ENCODE measurements at places on chromosomes 3 and 15. TPM values are rescaled to one million over a fixed set of nuclear protein-coding genes. Genes with fewer than 3 reads are reported as not detected.
A peak's percentile ranks its signal among the peaks of the same experiment; 100 is the strongest.

DNA sequence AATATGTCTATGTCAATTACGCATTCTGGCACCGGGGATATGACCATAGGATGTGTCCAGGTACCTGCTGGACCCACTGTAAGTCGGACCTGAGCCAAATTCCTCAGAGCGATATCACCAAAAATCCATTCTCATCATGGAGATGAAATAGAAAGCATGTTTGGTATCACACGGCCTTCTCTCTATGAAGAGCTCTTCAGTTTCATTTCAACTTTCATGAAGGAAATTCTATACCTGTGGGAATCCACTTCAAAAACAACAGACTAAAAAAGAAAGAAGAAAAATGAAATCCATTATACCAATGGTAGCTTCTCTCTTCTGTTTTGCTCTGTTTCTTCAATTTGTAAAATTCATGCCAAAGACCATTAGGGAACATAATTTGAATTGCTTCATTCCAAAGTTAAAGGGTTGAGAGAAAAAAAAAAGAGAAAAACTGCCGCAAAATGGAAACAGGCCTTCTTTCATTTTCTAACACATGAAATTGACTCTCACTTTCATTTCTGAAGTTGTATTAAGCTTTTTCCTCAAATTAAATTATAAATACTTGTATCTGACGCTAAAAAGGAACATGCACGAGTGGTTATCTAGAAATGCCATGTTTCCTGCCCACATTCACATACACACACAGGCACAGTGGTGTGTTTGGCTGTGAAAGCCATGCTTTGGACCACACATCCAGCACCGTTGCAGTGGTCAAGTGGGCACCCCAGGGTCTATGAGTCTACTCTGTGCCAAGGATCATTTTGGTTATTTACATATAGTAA, 46.9 kb upstream of the DIPK2A start:
- no peak for DNase-seq

The MESP2 gene
- total RNA-seq: not detected

The CDHR4 gene
- 6.1 TPM for total RNA-seq

- DNase-seq: no peak
These were observed 47.9 kb downstream of the HOMER2 start for GRCh38 chr15:82904574-82904973.

DNA sequence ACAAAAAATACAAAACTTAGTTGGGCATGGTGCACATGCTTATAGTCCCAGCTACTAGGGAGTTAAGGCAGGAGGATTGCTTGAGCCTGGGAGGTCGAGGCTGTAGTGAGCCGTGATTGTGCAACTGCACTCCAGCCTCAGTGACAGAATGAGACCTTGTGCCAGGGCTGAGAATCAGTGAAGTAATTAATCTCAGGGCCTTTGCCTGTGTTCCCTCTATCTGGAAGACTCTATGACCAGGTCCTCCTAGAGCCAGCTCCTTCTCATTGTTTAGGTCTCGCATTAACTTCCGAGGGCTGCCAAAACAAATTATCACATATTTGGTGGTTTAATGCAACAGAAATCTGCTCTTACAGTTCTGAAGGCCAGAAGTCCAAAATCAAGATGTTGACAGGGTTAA, 41.4 kb upstream of the FLNB start:
- no peak for DNase-seq

GRCh38 chr15:26667222-26667988, 105.5 kb downstream of the GABRB3 start:
- DNase-seq: peak; percentile 44

DNA sequence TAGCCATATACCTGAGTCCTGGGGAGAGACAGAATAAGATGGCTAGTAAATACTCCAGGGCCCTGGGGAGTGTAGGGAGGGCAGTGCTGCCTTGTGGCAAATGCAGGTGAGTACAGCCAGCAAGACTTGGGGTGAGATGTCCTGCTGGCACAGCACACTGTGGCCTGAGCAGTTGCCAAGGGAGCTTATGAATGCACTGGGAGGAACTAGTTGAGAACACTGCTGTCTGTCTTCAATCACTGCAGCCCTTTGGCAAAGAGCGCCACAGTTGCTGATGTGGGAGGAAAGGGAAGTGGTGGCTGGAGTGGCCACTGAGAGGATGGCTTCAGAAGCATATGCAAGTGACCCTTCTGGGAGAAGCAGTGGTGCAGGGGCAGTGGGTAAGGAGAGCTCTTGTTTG, 264.6 kb downstream of the RORA start:
- DNase-seq: no peak

GRCh38 chr3:14569474-14570000, 29.4 kb upstream of the GRIP2 start:
- no peak for DNase-seq

DNA sequence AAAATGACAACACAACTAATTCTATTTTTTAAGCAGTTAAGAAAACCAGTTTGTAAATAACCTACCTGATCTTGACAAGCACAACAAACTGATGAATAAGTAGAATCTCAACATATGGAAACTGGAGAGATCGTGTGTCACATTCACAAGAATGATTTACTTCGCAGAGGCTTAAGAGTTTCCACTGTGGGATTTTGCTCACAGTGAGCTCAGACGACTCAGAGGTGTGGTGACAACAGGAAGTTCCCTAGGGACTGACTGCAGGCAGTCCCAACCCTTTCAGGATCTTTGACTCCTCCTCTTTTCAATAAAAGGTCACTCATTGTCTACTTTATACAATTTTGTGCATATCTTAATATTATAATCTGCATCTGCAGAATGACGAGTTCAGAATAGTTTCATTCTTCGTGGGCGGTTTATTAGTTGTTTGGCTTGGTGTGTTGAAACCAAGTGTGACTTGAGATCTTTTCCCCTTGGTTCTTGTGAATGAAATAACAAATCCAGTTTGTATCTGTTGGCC, at the start of gene LIPH:
TSS of gene LIPH (minus strand) at position 231 of the 520 bp plus-strand sequence. CDS start at position 114, 117 bp downstream.
- DNase-seq: no peak

- no peak for DNase-seq
These were observed 265.9 kb upstream of the TGFBR2 start for GRCh38 chr3:30340500-30340899.

The CDCP1 gene
- 24.3 TPM for total RNA-seq

DNA sequence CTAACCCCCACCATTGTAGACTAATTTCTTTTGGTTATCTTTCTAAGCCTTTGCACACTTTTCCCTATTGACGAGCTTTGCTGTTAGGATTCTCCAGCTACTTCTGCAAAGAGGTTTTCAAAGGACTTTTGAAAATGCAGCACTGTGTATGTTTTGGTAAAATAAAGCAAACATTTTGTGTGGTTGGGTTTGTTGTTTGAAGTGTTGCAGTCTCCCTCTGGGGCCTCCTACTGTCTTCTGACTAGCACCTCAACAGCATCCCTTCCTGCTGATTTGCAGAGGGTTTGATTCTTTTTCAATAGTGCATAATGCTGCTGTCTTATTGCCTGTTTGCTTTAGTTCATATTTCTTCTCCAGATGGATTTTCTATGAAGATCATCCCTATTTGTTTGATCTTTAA, 775.1 kb upstream of the CFAP20DC start:
- no peak for DNase-seq

GRCh38 chr3:122800706-122801237, 5.9 kb downstream of the SLC49A4 start:
- no peak for DNase-seq

The EXD1 gene
- not detected for total RNA-seq

The OR5K2 gene
- not detected for total RNA-seq

The CRABP1 gene
- total RNA-seq: not detected

The ERICH6 gene
- total RNA-seq: not detected

DNA sequence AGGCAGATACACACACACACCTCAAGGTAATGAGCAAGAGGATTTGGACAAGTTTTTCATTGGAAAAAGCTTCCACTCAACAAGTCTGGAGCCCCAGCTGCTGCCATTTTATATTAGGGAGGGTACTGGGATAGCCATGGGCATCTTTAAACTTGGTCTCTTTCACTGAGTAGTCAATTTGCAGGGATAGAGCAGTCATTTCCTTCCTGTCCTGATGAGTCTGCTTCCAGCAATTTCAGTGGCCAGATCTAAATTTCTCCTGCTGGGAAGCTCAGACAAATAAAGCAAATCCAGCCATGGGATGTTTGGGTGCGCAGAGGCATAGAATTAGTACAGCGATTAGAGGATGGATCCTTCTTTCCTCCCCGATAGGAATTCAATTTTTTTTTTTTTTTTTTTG, 874 bp upstream of the ERC2 start:
- no peak for DNase-seq

The FANCD2OS gene
- not detected for total RNA-seq

- no peak for DNase-seq
These were observed 80.1 kb upstream of the DGKG start for GRCh38 chr3:186442162-186442561.

- DNase-seq: peak; percentile 98
These were observed at the start of gene C15orf40 for GRCh38 chr15:83011271-83012075. TSS of gene C15orf40 (minus strand) at chr15:83011639. CDS start at chr15:83011607, 32 bp downstream.

- DNase-seq: no peak
These were observed 54.9 kb upstream of the LRTM1 start for GRCh38 chr3:54982807-54983206.

The ZNF860 gene
- 2.3 TPM for total RNA-seq

DNA sequence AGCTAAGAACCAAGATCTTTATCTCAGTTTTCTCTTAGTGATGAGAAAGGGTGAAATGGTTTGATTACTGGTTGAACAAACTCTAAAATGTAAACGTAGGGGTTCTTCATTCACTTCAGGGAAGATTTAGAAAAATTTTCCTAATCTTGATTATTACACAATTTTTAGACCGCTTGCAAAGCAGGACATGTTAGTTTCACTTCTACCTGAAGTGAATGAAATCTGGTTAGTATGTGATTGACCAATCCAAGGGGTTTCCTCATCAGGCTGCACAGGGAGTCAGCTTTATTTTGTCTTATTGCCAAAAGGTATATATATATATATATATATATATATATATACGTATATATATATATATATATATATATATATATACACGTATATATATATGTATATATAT, 740.4 kb downstream of the TUSC7 start:
- DNase-seq: no peak

- no peak for DNase-seq
These were observed 5.0 kb downstream of the C2CD4A start for GRCh38 chr15:62071711-62072308.

DNA sequence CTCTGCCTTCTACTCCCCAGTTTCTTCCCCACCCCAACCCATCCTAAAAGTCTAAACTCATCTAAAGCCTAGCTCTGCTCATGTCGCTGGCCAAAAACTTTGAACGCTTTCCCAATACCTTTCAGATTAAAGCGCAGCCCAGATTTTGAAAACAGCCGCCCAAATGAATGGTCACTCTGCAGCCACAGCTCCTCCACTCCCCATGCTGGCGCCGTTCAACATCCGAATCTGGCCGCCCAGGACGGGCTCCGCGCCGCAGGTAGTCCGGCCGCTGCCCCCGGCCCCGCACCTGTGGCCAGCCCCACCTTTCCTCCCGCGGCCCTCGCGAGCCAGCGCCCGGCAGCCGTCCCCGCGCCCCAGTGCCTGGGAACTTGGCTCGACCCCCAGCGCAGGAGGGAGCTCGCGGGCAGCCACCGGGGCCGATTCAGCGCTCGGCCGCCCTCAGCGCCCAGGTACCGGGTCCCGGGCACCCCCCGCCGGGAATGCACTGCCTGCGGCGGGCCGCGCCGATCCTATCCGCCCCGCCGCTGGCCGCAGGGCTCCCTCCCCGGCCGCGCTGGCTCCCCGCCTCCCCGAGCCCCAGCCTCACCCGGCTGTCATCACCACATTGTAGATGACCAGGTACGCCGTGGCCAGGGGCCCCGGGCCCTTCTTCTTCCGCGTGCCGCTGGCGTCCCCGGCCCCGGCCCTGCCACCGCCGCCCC, 417 bp downstream of the HACD2 start:
- DNase-seq: no peak

GRCh38 chr15:35481992-35482391, 64.0 kb downstream of the DPH6 start:
- DNase-seq: no peak

GRCh38 chr15:89825271-89825940, 10.8 kb upstream of the ANPEP start:
- no peak for DNase-seq

GRCh38 chr3:129428007-129428375, 445 bp downstream of the EFCAB12 start:
- DNase-seq: no peak

- no peak for DNase-seq
These were observed 41.6 kb downstream of the MRAS start for GRCh38 chr3:138389841-138390581.

The SLC6A1 gene
- total RNA-seq: 1.7 TPM

DNA sequence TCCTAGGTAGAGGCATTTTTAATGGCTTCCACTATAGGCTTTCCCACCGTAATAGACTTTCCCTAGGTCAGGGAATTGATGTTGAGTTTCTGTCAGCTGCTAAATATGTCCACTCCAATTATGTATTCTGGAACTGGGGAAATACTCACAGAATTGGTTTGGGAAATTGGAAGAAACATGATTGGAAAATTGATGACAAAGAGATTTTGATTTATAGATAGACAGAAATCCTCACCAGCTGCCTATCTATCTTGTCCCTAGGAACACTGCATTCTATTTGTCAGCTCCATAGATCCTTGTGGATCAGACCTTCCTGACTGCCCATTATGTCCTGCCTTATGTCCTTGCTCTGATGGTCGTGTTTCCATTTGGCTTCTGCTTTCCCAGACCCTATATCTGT, 75.6 kb upstream of the TNIK start:
- no peak for DNase-seq

The RYR3 gene
- total RNA-seq: 0.47 TPM

DNA sequence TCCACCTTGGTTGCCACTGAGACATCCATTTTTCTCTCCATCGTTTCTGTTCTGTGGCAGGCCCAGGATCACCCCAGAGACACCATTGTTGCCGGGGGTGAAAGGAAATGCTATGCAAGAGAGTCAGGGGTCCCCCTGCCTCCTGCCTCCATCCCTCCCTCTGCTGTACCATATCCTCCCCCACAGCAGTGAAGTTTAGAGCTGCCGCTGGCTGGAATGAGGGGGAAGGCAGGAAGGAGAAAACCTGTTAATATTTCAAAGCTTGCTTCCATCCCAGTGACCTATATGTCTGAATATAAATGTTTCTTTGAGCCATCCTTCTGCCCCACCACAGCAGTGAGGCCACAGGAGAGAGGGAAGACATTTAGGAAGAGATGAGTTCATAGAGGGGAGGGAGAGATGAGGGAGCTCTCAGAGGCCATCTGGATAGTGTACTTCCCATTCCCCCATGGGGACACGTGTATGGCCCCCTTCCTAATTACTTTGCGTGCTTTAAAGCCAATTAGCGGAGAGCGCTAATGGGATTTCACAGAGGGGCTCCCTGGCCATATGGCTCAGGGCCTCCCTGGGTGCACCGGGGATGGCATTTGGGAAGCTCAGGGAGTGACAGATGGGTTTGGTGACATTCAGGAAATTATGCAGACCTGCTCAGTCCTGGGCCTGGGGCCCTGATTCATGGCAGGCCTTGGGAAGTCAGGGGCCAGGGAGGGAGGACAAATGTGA, 40.4 kb upstream of the CHRNB4 start:
- DNase-seq: no peak

The IL5RA gene
- 0.50 TPM for total RNA-seq

Data from left lung (tissue), 14 donors.